ENCODE measurements at places on chromosomes 12 and 14.

- no peak for DNase-seq
Measured at GRCh38 chr12:27462151-27462694, 15.7 kb downstream of the SMCO2 start.

DNA sequence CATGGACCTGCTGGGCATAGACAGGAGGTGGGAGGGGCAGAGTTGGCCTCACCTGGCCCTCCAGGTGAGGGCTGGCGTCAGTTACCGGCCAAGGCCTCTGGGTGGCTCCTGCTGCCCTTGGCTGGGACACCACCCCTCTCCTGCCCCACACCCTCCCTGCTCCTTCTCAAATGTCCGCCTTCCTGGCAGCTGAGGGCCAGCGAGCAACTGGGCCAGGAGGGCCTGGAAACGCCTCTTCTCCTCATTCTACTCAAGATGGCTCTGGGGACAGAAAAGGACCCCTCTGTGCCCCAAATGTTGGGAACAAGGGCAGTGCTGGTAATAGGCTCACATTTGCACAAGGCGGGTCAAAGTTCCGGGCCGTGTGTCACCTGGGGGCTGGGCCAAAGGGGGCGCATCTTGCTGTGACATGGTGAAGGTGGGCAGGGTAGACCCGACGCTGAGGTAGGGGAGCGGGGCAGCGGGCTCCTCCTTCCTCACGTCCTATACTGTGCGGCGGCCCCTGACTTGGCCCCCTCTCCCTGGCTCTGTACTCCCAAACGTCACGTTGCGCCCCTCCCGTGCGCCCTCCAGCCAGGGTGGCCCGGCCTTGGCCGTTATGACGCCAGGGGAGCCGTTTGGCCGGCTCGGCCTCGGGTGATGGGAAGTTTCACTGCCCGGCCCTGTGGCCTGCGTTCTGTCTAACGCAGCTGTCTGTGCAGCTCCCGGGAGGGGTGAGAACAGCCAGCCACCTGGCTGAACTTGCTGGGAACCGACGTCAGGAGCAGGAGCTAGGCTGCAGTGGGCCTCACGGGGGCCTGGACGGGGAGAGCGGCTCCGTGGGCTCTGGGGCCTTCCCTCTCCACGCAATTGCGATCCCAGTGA is 18.0 kb upstream of the DLK1 start:
- no peak for DNase-seq

- no peak for DNase-seq
Measured at GRCh38 chr14:64235652-64236640, 58.2 kb downstream of the ESR2 start.

- DNase-seq, result peak; percentile 33
Measured at GRCh38 chr12:51009056-51009440, 17.1 kb downstream of the SLC11A2 start.

DNA sequence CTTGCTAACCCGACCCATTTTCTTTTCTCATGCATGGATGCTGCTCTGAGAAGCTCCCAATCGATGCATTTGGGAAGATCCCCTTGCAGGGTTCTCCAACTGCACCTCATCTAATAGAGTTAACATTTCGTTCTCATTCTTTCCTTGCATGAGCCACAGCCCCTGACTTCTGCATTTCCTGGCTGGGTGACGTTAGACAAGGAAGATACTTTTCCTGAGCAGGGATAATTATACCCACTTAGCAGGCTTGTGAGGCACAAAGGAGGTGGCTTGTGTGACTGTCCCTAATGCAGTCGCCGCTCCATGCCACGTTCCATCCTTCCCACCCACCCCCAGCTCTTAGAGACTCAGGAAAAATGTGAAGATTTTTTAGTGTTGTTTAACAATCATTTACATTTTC is 195.1 kb downstream of the CHST11 start:
- DNase-seq, result no peak

- DNase-seq, result no peak
Measured at GRCh38 chr14:32621585-32621984, 292.5 kb downstream of the AKAP6 start.

GRCh38 chr12:118034429-118035189 is 18.1 kb downstream of the RFC5 start:
- no peak for DNase-seq

DNA sequence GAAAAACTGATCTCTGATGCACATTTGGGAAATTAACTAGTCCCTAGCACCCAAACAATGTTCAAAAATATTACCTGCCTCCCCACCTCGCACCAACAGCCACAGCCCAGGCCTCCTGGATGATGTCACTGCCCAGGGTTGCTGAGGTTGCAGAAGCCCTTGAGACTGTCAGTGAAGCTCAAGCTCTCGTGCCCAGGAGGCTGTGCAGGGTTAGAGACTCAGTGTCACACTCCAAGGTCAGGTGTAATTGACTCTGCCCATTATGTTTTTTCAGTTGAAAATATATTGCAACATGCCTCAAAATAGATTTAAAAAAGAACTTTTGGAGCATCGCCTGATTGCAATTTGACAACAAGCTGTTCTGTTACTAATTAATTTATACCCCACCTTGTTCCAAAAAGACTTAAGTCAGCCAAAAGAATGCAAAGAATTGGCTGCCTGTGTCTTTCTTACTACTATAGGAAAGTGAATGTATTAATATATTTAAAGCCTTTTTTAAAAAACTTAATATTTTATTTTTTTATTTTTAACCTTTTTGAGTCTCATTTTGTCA is 72.3 kb downstream of the CMAS start:
- no peak for DNase-seq

GRCh38 chr14:28758885-28759652 is 7.5 kb upstream of the FOXG1 start:
- DNase-seq, result no peak

- no peak for DNase-seq
Measured at GRCh38 chr12:49534731-49535278, 4.0 kb upstream of the KCNH3 start.

DNA sequence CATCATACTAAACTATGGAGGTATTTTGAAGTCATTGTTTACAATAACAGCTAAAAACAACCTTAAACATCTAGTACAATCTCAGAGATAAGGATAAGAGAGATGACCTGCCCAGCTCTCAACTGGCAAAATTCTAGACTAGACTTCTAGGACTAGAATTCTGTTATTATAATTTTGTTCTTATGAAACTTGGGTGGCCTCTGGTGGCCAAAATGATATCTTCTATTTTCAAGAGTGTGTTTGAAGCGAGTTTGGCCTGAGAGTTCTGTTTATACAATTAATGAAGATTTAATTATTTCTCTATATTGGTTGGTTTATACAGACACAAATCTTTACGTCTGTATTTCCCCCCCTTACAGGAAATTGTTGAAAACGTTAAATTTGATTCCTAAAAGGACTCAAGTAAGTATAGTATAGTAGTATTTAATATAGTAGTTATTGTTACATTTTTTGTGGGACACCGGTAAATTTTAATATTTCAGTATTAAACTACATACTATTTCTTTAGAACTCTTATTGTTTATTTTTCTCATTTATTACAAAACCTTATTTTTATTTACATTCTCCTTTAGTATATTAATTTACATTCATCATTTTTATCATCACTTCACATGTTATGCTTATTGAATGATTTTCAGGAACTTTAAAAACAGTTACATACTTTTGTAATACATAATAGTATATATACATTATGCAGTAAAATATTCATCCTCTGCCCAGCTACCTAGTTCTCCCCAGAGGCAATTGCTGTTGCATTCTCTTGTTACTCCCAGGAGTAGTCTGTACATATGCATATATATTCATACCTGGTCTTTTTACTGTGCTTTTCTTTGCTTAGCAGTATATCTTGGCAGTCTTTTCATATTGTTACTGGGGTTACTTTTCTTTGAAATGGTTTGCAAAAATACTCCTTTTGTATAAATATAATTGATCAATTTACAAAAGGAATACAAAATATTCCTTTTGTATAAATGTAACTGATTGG is 6.6 kb downstream of the PPHLN1 start:
- no peak for DNase-seq

DNA sequence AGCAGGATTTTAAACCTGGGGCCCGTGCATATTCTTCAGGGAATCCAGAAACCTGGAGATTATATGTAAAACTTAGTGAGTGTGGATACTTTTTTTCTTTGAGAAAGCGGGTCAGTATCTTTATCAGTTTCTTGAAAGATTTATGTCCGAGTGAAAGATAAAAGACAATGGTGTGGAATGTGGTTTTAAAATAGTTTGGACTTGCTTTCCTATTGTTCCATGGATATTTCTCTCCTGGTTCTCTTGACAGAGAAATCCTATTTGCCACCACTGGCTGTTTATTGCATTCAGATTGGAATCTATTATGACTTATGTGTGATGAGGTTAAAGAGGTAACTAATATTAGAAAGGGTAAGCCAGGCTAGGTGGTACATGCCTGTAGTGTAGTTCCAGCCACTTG is 27.4 kb downstream of the KTN1 start:
- no peak for DNase-seq

GRCh38 chr12:25590011-25590721 is 37.1 kb upstream of the LMNTD1 start:
- peak; percentile 32 for DNase-seq

GRCh38 chr12:28998662-28999120 is 150.4 kb upstream of the FAR2 start:
- DNase-seq, result peak; percentile 6

GRCh38 chr12:5720381-5721005 is 224.6 kb downstream of the ANO2 start:
- no peak for DNase-seq

DNA sequence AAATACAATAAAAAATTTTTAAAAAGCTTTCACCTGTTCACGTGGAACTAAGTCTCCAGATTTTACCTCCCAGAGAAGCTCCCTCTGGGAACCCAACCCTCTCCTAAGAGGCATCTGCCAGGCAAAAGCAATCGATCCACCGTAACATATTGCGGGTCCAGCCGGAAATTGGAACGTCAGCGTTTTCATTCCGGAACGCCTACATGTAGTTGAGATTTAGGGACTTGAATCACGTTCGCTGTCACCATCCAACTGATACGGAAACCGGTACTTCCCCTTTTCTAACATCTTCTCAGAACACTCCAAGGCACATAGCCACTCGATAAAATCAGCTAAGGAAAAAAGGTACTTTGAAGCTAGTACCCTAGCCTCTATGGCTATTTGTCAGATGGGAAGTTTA is 70.3 kb downstream of the COX16 start:
- peak; percentile 48 for DNase-seq

- DNase-seq, result no peak
Measured at GRCh38 chr12:65720136-65721130, 103.8 kb upstream of the HMGA2 start.

DNA sequence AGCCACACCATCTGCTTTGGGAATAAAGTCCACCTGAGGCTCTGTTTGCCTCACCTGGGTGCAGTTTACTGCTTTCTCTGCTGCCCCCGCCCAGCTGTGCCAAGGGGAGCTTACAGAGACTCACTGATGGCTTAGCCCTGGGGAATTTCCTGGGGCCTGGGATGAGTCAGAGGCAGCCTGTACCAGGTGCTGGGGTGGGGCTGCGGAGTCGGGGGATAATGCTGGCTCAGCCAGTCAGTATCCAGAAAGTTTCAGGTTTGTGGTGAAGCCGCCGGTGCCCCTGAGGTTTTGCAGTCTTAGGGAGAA is 22.3 kb downstream of the PLEKHG3 start:
- DNase-seq, result no peak

DNA sequence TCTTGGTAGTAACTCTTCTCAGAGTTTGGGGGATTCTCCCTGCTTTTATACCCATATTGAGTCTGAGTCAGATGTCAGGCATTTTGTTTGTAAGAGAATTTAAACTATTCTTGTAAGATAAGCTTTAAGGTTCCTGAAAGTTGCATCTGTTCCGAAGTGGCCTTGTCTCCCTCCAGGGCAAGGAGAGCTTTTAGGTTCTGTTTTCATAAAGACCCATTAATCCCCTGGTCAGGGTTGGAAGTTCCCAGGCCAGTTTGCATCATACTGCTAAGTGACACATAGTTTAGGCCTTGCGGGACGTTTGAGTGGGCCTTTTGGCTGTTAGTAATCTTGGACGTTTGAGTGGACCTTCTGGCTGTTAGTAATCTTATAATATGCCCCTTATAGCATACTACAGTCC is 396.7 kb downstream of the NPAS3 start:
- no peak for DNase-seq
